NCI-H446 treated with DMSO at 0.1 percent for 48 hours (cell line): ENCODE measurements at places on chromosomes 12 and 14.
A peak's percentile ranks its signal among the peaks of the same experiment; 100 is the strongest.

DNA sequence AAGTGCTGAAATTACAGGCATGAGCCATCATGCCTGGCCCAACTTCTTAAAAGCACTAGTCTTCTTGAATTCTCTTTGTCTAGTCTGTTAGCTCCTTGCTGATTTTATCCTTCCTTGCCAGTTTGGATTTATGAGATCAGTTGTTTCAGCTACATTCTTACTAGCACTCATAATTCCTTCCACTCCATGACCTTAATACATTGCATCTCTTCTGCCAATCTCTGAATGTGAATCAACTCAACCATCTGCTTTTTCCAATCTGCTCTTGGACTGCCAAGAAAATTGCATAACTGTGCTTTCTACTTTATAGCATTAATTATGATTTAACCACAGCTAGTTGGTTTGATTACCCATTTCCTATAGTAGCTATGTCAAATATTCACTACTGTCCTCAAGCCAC is 14.9 kb upstream of the HEATR5A start:
- peak; percentile 90 for DNase-seq

DNA sequence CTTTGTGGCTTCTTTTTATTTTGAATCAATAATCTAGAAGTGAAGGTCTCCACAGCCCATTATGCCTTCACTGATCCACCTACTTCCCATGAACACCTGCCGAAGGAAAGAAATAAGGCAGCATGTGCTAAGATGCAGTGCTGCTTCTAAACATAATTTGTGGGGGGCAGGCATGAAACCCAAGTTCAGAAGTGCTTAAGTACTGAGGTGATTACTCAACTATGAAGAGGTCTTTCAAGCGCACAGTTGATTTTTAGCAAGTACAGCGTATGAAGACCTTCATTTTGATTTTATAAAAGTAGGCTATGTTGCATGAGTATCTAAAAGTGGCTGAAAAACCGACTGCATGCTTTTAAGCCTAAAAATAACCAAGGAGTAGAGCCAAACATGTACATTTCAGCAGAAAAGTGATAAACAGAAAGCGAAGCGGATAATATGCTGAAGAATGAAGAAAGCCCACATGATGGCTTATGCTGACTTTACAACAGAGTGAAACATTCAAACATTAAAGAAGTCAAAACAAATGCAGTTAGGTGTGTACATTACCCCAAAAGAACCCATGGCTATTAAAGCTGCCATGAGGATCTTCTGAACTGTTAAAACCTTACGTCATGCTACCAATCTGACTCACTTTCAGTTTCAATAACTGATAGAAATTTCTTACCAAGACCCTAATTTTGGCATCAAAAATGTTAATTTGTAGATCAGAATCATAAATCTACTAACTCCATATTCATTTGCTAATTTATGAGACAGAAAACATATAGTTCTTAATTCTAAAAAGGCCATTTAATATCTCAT is 29.3 kb downstream of the KICS2 start:
- no peak for DNase-seq

DNA sequence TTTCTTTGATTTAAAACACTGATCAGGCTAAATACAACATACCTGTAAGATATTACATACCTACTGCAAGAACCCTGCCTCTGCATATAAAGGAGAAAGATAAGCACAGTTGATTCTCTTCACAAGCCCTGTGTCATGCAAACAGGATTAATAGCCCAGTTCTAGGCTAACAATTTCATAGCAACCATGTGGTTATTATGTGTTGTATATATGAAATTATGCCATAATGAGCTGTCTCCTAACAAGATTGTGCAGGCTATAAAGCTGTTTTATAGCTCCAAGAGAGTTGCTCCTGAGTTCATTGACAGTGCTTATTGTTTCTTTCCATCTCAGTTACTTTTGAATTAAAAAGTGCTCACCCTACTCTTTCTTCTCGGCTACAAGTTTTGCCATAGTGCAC is 609.3 kb downstream of the DIO2 start:
- no peak for DNase-seq

DNA sequence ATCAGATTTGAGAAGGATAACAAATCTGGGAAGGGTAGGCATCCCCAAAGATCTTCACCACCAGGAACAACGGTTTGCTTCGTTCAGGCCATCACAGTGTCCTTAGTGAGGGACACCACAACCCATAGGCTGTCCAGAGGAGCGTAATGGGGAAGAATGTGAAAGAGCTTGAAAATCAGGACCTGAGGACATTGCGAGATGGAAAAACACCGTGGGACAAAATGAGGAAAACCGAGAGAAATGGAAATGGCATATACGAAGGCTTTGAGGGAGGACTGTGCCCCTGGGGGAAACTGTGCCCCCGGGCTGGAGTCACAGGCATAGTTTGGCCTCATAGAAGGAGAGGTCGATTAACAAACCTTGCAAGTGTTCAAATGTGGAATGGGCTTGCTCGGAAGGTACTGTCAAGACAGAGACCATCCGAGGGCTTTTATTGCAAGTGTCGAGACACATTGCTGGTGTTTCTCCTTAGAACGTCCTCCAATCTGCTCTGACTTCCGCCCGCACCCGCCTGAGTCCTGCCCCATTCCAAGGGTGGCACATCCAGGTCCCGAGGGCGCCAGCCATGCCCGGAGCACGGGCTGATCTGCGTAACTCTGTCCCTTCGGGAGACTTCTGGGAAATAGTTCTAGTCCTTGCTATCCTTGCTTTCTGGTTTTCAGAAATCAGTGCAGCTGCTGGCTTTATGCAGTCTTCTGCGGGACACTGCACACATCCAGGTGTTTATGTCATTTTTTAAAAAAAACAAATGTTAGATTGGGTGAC is 885 bp upstream of the PALS1 start:
- DNase-seq = no peak

DNA sequence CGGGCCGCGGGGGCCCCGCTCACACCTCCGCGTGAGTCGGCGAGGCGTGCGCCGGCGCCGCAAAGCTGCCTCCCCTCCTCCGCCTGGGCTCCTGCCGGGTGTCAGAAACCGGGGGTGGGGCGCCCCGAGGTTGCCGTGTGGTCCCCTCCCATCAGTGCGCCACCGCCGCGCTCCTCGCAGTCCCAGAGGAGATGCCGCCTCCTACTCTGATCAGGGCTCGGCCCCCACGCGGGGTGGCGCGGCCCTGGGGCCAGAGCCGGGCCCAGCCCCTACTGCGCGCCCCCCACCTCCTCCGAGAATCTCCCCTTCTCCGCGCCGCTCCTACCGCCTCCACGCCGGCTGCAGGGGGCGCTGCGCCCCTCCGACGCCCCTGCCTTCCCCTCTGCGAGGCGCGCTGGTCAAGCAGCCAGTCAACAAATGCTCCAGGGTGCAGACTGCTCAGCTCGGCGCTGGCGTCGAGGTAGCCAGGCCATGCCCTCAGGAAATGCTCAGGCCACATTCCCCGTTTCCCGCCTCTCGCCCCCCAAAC is 467 bp upstream of the JAG2 start:
- no peak for DNase-seq

- no peak for DNase-seq
These were observed 15.0 kb downstream of the C1S start for GRCh38 chr12:7075518-7075917.

- DNase-seq = no peak
These were observed 22.7 kb upstream of the TRIM9 start for GRCh38 chr14:51117593-51117992.

GRCh38 chr12:116360579-116361413 is 83.3 kb upstream of the MED13L start:
- no peak for DNase-seq

DNA sequence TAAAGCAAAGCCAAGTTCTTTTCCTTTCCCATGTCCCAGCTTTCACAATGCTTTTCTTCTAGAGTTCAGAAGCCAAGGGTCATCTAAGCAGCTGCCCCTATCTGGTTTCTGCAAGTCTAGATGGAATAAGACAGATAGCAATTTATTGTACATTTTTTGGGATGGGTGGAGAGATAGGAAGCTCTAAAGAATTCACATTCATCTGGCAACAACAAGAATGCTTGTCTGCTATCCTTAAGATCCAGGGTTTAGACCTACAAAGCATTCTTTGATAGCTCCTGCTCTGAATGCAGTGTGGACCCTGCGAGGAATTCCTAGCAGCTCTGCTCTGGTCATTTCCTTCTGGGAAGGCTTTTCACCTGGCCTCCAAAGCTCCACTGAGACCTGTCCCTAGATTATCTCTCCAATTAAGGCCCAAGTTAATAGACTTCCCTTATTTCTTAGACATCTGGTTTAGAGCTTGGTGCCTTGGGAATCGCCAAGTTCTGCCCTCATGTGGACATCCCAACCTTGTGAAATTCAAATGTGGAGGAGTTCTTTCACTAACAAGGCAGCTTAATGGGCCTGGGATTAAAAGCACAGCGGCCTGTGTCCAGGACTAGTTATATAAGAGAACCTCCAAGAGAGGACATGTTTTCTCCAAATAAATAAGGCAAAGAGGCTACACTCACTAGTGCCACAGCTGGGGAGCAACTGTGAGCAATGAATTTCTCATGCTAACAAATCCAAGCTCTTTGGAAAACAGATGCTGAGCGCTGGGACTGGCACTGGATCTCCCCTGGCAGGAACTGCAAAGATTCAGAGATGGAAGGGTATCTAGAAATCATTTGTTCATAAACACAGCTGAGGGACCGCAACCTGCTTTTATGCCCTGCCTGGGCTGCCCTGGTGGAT is 384.5 kb upstream of the DDHD1 start:
- DNase-seq = no peak

DNA sequence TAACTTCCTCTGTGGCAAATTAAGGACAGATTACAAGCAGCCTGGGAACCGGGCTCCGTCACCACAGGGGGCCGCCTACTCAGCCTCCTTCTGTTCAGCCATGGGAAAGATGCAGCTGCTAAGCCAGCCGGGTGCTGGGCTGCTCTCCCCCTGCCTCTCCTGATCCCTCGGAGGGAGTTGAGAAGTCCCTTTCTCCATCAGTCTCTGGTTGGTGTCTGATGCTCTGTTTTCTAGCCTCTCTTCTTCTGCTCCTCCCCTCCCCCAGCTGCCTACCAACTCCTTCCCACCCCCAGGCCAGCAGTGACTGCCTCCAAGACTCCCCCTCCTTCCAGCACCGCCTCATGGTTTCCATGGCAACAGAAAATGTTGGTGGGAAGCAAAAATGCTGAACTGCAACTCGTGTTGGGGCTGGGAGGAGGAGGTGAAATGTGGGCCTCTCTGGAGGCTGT is 486.7 kb downstream of the APAF1 start:
- DNase-seq = peak; percentile 50

- no peak for DNase-seq
These were observed 61.8 kb upstream of the RTL1 start for GRCh38 chr14:100965296-100965695.

GRCh38 chr14:75249251-75249957 is 29.2 kb upstream of the FOS start:
- DNase-seq = no peak
